ENCODE measurements at places on chromosomes 4 and X.

GRCh38 chr4:94897023-94897422 lies 139.3 kb downstream of the BMPR1B start:
- DNase-seq = no peak

DNA sequence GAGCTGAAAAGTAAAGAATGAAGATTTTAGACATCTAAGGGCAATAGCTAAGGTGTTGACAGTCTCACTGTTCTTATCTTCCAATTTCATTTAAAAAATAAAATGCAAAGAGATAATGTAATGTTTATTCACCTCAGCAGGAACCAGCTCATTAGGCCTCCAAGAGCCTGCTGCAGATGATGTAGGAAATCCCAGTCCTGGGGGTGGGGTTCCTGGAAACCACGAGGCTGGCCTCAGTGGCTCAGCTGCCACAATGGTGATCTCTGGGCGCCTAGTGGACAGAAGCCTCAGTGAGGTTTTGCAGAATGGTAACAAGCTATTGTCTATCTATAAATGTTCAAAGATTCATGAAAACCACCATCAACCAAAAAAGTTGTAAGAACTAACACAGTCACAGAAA lies 77.3 kb downstream of the RPS3A start:
- DNase-seq = no peak

- no peak for DNase-seq
These were observed 92.5 kb upstream of the TEX13D start for GRCh38 chrX:124239911-124240310.

DNA sequence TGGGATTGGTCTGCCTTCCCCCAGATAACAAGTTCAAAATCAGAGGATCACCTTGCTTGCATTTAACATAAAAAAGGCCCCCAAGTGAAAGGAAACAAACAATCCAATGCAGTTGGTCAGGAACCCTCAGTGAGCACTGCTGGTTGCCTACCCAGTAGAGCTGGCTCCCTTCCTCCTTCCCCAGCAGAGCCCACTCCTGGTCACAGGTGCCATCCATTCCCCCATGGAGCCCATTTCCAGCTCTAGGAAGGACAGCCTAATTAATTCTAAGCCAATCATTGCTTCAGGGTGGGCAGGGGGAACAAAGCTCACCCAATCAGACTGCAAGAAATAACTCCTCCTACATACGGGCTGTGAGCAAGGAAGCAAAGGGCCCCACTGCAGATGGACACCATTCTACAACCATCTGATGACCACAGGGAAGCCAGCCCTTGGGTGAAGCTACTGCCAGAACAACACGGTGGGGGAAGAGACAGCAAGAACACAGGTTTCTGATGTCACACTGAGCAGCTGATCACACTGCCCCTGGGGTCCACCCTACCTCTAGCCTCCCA lies 86.5 kb downstream of the SH3KBP1 start:
- no peak for DNase-seq

DNA sequence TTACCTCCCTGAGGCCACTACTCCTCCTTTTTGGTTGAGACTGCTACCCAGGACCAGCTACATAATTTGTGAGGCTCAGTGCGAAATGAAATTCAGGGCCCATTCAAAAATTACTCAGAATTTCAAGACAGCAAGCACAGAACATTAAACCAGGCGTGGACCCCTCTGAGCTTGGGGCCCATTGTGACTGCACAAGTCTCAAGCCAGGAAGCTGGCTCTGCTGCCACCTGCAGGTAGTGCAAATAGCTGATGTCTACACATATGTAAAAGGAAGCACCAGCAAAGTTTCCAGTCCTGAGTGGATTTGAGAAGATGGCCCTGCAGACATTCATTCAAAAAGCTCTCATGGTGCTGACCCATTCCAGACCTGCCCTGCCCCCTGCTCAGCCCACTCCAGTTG lies 213.4 kb upstream of the LNX1 start:
- DNase-seq = no peak

DNA sequence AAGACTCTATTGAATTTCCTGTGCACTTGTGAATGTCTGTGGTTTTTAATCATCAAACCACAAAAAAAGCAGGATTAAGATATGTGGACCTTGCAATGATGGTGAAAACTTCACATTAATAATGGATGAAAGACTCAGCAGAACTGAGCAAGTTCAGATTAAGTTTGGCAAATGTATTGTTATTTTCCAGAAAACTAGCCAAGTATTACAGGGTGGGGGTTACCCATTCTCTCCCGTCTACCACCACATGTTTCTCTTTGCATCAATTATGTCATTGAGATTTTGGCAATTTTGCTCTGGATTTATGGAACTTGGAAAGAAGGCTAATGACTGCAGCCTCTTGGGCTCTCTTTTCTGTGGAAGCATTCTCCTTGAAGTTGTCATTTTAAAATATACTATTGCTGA lies 577.1 kb downstream of the ANKRD50 start:
- DNase-seq = peak; percentile 44

DNA sequence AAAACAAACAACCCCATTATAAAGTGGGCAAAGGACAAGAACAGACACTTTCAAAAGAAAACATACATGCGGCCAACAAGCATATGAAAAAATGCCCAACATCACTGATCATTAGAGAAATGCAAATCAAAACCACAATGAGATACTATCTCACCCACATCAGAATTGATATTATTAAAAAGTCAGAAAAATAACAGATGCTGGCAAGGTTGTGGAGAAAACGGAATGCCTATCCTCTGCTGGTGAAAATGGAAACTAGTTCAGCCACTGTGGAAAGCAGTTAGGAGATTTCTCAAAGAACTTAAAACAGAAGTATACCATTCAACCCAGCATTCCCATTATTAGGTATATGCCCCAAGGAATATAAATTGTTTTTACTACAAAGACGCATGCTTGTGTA lies 112.5 kb downstream of the JADE1 start:
- DNase-seq = no peak

DNA sequence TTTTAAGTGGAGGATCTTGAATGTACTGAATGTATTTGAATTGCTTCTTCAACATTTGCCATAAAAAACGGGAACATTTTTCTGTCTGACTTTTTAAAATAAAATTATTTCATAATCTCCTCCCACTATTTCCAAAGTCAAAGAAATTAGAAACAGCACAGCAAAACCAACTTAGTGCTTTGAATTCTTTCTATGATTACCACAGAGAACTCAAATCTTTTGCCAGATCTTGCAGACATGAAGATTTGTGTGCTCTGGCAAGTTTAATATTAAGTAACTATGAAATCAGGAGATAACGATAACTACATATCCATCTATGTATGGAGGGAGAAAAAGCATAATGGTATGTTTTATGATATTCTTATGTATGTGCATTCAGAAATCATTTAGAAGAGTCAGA lies 982.2 kb downstream of the PCDH7 start:
- DNase-seq = no peak

- DNase-seq = peak; percentile 51
These were observed 198.2 kb upstream of the PSAPL1 start for GRCh38 chr4:7632971-7633370.

DNA sequence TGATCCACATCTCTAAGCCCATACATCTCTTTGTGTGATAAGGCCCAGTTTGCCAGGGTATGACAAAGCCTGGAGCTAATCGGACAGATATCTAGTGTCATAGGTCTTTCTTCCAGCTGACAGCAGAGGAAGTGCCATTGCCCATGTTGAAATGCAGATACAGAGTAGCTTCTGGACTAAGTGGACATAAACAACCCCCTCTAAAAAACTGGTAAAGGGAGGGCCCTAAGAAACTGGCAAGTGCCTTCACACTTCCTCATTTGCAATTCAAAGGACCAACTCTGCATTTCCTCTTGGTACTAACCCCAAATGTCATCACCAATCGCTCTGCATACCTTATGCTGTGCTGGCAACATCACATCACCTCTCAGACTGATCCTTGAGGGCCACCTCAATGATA lies 20.8 kb downstream of the ARHGEF6 start:
- no peak for DNase-seq

GRCh38 chr4:46387956-46388355 lies 2.0 kb downstream of the GABRA2 start:
- DNase-seq = no peak

DNA sequence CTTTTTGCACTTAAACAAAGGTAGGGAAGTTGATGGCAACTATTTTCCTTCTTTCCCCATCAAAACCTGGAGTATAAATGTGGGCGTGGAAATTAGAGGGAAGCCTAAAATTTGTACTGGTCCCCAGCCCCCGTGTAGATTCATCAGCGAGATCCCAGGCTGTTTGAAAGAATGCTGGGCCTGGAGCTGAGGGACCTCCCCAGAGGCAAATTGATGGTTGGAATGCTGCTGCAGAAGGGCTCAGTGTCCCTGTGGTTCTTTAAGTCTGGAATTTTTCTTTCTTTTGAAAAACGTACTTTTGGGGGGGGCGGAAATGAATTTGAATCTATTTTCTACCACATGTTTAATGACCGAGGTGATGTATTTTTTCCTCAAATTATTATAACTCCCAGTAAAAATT lies 197.2 kb downstream of the CBR4 start:
- peak; percentile 90 for DNase-seq

GRCh38 chr4:89113415-89113814 lies 2.1 kb downstream of the TIGD2 start:
- DNase-seq = no peak

- DNase-seq = peak; percentile 70
These were observed 97.3 kb downstream of the RS1 start for GRCh38 chrX:18574591-18574990.

DNA sequence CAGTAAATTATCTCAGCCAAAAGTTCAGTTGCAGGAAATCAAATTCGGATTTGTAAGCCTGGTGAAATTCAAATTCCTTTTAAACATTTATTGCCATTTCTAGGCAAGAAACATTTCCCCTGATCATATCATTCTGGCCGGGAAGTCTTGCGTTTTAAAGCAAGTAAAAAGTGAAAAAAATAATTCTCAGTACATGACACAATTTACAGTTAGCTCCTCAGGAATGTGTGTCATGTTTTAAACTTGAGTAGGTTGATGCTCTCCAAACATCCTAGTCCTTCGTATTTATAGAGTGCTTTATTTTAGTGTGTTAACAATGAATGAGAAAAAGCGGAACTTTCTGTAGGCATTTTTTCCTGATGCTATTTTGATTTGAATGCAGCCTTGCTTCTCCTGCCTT lies 158.3 kb upstream of the SCML1 start:
- DNase-seq = peak; percentile 68

DNA sequence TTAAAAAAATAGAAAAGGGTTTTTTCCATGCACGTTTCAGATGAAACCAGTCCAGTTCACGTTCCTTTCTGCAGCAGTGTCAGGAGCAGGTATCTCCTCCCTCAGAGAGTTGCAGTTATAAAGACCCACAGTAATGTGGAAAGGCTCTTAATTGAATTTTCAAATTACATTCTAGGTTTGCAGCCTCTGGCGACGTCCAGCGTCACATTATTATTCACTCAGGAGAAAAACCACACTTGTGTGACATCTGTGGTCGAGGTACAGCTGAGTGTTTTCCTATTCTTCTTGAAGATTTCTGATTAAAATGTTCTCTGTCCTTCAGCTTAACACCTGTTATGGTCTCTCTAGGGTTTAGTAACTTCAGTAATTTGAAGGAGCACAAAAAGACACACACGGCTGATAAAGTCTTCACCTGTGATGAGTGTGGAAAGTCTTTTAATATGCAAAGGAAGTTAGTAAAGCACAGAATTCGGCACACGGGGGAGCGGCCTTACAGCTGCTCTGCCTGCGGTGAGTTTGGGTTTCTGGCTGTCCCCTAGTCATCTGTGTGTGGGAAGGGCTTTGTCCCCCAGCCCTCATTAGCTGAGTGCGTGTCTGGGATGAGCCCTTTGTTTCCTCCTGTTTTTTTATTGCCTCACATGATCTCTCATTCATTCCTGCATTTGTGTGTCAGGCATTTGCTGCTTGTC lies 25.6 kb downstream of the ZBTB49 start:
- DNase-seq = no peak

GRCh38 chrX:141396536-141396935 lies 154.2 kb upstream of the SPANXC start:
- no peak for DNase-seq

DNA sequence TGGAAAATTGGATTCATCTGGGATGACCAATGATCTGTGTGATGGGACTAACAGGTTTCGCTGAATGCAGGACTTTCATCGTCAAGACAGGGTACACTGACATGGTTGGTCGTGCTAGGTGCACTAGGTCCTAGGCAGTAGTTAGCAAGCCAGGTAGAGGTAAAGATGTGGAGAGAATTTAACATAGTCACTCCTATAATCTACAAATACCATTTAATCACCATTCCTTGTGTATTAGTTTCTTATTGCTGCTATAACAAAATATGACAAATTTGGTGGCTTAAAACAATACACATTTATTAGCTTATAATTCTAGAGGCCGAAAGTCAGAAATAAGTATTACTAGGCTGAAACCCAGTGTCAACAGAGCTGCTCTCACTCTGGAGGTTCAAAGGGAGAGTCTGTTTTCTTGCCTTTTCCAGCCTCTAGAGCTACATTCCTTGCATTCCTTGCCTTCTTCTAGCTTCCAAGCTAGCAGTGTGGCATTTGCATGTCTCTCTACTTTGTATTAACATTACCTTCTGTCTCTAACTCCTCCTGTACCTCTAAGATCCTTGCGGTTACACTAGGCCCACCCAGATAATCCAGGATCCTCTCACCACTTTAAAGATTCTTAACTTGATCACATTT lies 98.7 kb upstream of the GRIA3 start:
- DNase-seq = peak; percentile 60

DNA sequence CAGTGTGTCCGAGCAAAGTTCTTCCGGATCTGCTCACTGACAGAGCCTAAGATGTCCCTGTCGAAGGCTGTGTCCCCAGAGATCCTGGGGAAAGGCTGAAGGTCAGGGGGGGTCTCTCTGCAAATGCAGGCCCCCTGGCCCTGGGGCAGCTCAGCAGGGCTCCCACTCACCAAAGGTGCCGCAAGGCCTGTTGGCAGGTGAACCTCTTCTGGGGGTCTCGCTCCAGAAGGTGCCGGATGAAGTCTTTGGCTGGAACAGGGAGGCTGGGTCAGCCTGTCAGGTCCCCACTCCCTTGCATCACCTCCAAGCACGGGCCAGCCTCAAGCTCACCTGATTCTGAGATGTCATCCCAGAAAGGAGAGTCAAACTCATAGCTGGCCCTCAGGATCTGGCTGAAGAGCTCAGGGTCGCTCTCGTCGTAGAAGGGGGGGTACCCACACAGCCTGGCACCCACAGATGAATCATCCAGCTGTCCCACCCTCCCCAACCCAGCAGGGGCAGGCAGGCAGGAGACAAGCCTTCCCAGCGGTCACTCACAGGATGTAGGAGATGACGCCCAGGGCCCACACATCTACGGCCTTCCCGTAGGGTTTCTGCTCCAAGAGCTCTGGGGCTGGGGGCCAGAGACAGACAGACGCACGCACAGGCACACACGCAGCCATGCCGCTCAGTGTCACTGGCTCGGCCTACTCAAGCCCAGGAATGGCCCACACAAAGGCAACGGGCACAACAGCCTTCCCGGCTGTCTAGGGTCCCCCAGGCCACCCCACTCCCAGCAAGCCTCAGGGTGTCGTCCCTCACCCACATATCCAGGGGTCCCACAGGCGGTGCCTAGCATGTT lies 2.6 kb downstream of the PNCK start:
- DNase-seq = no peak

- DNase-seq = no peak
These were observed 1253.0 kb upstream of the PCDH7 start for GRCh38 chr4:29467044-29467717.
